ENCODE measurements at places on chromosomes 2 and 18.

- no peak for DNase-seq
These were observed 391.0 kb downstream of the SOX11 start for GRCh38 chr2:6083136-6083535.

DNA sequence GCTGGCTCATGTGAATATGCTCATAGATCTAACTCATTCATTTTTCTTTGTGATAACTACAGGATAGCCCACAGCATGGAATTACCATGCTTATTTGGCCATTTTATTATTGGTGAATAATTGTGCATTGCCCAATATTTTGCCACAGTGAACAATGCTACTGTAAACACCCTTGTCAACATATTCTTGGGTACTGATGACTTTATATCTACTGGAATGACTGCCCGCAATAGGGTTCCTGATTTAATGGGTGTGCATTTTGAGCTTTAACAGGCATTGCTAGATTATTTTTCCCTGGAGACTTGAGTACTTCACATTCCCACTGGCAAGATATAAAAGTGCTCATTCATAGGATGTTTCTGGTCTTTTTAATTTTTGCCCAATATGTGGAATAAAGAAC is 42.7 kb upstream of the EVA1A start:
- DNase-seq, result no peak

DNA sequence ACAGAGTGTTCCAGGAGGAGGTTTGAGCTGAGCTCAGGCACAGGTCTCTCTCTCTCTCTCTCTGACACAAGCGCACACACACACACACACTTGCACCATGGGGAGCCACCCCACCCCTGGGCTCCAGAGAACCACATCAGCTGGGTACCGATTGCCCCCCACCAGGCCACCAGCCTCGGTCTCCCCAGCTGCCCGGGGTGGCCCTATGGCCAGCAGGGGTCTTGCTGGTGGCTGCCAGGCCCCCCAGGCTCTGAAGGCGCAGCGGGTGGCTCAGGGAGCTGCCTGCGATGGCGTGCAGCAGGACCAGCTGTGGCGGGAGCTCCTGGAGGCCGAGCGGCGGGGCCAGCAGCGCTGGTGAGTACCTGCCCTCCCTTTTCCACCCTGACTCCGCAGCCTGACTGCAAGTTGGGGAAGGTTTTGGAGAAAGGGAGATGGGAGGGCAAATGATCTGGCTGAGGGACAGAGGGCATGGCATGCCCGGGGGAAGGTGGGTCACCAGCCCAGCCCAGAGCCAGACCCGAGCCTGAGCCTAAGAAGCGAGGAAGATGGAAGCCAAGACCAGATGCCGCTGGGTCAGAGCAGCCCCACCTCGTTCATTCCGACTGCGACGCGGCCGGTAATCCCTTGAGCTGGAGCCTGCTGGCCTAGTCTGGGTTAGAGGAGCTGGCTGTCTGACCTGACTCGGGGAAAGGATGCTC is 21.9 kb upstream of the SLC66A3 start:
- no peak for DNase-seq

DNA sequence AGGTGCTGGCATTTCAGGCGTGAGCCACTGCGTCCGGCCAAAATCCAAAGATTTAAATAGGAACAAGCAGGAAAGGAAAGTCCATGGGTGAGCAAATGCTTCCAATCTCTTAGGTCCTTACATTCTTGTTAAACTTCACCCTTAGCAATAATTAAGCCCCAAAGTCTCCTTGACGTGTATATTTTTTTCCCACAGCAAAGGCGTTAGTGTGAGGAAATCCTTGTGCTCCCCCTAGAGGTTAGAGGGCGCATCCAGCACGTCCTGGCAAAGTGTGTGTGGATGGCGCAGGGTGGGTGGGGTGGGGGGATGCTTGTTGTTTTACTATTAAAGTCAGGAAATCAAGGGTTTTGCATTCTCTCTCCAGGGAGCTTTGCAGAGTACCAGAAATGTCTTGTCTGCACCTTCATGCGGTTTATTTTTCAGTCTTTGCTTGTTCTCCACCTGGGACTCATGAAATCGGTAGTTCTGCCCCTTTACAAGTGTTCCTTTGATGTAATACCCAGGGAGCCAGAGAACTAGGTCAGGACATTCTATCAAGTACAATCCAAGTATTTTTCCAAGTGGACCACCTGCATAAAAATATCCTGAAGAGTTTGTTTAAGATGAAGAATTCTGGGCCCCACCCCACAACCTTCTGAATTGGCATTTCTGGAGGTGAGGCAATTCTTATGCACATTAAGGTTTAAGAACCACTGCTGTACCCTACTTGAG is 22.2 kb upstream of the ITSN2 start:
- peak; percentile 58 for DNase-seq

DNA sequence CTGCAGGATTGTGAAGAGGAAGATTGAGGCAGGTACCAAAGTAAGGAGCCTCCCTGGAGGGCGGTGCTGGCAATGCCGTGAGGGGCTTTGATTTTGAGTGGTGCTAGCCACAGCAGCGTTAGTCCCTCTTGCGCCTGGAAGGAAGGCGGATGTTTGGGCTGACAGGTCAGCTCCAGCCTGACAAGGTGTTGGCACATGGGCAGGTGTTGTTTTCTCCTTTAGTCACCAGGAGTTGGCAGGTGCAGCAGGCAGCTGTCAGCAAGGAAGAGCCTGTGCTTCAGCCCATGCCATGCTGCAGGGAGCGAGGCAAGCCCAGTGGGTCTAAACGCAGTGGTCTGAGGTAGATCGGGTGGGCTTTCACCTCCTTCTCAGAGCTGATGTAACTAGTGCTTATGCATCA is 8.5 kb downstream of the SEC11C start:
- DNase-seq, result no peak

DNA sequence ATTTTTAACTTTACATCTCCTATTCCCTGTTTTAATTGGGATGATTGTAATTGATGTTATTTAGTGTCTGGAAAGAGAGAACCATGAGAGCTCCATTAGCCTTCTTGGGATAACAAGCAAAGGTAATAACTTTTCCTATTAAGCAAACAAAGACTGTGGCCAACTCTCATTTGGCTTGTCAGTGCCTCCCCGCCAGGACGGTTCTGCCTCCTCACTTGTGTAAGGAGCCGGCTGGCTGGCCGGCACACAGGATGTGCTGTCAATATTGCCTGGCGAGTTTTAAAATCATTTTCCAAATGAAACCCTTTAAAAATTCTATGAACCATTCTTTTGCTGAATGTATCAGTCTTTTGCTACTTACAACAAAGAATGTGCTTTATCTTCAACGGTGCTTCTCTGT is 898.3 kb downstream of the CPS1 start:
- no peak for DNase-seq

GRCh38 chr2:101387151-101387834 is at the start of gene CREG2:
Gene CREG2 (minus strand): TSS chr2:101387503. CDS start chr2:101387457, 46 bp downstream.
- DNase-seq, result peak; percentile 28

GRCh38 chr18:35733408-35733807 is 151.9 kb downstream of the GALNT1 start:
- no peak for DNase-seq

GRCh38 chr2:33272001-33272400 is 204.4 kb upstream of the RASGRP3 start:
- DNase-seq, result no peak

GRCh38 chr2:197498235-197498936 is 1.3 kb downstream of the HSPD1 start:
- no peak for DNase-seq

GRCh38 chr2:161857920-161858319 is 216.1 kb downstream of the DPP4 start:
- no peak for DNase-seq

- no peak for DNase-seq
These were observed 214.7 kb downstream of the KCNH7 start for GRCh38 chr2:162623888-162624287.

DNA sequence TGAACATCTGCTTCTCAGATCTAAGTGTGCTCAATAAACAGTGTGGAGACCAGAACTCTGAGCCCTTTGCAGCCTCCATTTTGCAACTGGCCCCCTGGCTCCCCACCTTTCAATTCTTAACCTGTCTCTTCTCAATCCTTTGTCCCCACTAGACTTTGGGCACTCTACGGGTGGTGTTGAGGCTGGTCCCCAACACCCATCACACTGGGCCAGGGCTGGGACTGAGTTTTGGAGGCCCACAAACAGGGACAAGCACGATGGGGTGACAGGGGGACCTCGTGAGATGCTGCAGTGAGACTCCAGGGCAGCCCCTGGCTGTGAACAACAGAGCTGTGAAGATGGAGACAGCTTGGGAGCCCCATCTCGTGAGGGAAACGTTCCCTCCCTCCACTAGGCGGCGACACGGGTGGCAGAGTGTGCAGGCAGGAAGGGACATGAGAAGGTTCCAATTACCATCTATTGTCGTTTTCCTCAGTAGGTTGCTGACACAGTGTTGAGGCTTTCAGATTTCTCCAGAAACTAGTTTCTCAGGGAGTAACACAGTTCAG is 1.2 kb downstream of the ANKMY1 start:
- DNase-seq, result peak; percentile 70
